Activated T-helper 1 cell treated with anti-CD3 and anti-CD28 coated beads, Interleukin-2, amount 50 U/mL, for 16 hours (primary cell): ENCODE measurements at places on chromosomes 6 and 20.

DNA sequence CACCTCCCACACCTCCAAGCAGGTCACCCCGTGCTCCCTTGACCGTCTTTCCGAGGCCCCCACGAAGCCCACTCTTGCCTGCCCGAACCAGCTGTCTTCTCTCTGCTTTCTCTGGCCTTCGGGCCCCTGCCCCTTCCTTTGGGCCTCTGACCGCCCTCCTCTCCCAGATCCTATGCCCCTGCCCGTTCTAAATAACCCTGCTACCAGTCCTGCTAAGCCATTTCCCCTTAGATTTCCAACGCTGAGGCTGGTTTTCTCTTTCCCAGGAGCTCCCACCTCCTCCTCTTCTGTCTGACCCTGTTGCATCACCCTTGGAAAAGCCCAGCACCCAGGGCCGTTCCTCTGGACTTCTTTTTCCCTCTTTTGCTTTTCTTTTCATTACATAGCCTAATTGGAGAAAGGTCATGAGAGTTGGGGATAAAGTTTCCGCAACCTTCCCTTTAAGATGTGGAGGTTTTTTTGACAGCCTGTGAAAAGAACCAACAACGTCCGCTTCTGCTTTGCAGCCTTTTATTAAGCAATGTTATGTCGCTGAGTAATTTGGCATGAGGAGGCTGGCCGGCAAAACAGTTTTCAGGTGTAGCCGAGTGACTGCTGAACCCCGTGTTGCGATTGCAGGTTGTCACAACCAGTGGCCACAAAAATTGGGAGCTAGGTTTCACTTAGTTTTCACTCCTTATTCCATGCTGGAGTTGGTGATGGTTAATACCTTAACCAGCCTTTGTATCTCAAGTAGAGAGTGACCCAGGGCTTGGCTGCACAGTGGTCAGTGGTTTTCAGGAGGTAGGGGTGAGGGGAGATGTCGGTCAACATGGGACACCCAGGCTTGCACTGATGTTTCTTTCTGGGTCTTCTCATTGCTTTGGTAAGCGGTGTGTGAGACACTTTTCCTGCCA is 970 bp downstream of the BLTP3A start:
- DNase-seq = no peak

DNA sequence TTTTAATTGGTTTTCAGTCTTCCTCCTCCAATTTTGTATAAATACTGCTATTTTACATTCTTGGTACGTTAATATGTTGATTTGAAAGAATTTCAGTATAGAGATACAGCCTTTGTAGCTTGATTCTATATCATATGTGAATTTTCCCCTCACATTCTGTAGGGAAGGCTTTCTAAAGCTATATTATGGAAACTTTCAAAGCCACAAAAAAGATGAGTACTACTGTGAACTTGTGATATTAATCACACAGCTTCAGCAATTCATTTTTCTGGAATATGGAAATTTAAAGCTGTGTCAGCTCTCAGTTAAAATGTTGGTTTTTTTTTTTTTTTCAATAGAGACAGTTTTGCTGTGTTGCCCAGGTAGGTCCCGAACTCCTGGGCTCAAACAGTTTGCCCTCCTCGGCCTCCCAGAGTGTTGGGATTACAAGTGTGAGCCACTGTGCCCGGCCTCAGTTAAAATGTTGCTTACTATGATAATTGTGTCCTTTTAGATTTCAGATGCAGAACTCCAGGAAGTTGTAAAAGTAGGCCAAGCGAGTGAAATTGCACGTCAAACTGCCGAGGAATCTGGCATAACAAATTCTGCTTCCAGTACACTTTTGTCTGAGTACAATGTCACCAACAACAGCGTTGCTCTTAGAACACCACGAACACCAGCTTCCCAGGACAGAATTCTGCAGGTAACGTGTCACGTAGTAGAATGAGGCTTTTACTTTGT is 20.6 kb downstream of the CDC5L start:
- DNase-seq = no peak

DNA sequence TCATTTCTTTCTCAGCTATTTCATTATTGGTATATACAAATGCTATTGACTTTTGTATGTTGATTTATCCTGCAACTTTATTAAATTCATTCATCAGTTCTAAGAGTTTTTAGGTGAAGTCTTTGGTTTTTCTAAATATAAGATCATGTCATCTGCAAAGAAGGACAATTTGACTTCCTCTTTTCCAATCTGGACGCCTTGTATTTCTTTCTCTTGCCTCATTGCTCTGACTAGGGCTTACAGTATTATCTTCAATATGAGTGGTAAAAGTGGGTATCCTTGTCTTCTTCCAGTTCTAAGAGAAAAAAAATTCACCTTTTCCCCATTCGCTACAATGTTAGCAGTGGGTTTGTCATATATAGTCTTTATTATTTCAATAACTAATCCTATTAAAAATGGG is 38.0 kb downstream of the KIF16B start:
- DNase-seq = no peak

DNA sequence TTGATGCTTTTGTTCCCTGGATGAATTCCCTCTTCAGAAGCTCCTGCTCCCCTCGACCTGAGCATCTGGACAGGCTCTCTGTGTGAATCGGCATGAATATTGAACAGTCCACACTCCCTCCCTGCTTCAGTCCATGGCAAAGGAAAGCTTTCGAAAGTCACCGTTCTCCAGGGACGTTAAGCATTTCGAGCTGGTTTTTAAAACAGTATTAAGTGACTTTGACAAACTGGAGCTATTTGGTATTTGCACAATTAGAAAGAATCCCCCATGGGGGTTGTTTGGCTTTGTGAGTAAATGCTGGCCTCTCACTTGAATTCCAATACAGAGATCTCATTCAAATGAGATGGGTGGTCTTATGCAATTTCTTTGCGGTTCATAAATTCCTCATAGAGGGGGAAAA is 85.3 kb upstream of the TIAM2 start:
- DNase-seq = no peak

GRCh38 chr6:158374020-158374419 is 61.8 kb downstream of the TULP4 start:
- DNase-seq = no peak

DNA sequence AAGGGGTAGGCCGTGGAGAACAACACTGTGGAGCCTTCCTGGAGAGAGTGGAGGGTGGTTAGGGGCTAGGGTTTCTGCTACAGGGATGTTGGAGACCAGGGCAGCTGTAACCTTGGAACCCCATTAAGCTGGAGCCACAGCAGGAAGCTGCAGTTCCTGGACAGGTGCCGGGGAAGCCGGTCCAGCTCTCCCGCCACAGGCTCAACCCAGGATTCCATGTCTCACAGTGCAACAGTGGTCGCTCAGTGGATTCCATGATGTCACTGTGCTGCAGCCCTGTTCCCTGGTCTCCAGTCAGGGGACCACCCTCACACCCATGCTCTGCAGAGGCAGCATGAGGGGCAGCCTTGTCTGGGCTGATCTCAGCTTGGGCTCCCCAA is 264.6 kb upstream of the CDYL start:
- no peak for DNase-seq

DNA sequence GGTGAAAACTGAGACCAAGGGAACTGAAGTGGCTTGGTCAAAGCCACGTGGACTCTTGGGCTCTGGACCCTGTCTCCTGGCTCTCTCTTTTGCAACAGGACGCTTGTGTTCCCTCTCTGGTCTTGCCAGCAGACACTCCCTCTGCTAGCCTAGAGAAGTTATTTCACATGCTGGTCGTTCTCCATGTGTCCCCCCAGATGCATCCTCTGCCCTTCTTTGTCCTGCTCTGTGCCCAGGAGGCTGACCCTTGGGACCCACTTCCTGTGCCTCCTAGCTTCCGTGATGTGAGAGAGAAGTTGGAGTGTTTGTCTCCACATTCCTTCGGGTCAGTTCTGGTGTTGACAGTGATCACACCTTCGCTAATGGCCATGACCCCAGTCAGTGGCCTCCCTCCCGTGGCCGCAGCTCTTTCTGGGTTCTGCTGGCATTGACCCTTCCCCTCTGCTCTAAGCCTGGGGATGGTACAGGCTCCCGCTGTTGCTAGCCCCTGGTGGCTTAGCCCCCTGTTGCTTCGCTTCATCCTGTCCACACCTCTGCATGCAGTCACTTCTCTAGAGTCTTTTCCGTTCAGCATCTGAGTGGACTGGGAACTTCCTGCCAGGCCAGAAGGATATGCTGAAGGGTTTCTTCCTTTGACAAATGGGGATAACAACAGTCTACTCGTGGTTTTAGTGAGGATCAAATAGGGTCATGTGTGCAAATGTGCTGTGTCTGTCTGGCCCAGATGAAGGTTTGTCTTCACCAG is 70.1 kb upstream of the BMP2 start:
- no peak for DNase-seq

GRCh38 chr20:33866398-33867100 is 55.4 kb downstream of the CHMP4B start:
- no peak for DNase-seq

DNA sequence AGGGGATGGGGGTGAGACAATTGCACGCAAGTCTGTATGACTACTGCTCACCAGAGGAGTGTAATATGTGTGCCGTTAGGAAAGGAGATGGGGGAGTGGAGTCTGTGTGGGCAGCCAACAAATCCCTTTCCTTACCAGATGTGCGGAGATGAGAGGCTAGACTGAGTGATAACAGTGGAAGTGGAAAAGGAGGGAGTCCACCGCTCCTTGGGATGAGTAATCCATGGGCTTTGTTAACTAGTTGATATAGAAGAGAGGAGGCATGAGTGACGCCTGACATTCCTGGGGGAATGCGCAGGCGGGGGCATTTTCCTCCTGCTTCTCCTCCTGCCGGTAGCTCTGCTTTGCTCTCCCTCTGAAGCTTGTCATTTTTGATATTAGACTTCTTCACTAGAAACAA is 13.5 kb upstream of the SMIM26 start:
- no peak for DNase-seq

- DNase-seq = no peak
Observed at GRCh38 chr6:138821519-138821918, 25.6 kb downstream of the ECT2L start.

DNA sequence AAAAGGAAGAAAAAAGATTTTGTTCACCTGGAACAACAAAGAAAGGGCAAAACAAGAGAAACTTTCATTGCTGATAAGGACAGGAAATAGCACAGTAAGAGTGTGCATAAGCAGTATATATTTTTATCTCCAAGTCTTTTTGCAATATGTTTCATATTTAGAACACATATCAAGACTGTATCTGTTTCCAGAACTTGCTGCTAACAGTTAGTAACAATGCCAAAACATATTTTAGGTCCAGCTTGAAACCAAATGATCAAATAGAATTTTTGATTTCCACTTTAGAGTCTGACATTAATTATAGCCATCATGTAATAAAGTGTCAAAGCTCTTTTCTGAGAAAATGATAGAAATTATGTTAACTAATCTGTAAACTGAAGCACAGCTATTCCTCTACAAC is 143.5 kb upstream of the SUPT3H start:
- no peak for DNase-seq

- DNase-seq = no peak
Observed at GRCh38 chr6:112935402-112936078, 588.4 kb downstream of the RFPL4B start.

- no peak for DNase-seq
Observed at GRCh38 chr6:36686668-36687513, 8.4 kb downstream of the CDKN1A start.

- DNase-seq = no peak
Observed at GRCh38 chr20:57620999-57621398, 773 bp upstream of the ZBP1 start.

DNA sequence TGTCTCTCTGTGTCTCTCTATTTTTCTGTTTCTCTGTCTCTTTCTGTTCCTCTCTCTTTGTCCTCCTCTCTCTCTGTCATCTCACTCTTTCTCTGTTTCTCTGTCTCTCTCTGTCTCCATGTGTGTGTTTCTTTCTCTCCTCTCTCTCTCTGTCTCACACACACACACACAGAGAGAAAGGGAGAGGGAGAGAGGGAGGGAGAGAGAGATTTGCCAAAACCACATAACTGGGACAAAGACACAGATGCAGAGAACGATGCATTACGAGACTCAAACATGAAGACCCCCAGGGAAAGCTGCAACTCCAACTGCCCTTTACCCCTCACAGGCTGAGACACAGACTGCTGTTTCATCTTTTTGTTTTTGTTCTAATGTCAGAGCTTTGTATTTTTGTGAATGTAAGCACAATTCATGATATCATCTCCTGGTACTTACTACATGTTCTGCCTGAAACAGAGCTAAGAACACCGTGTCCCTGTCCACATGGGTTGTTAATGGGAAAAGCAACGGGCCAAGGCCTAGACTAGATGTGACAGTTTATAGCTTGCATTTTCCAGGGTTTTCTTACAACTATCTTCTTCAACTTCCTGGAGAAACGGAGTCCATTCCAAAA is 177.1 kb upstream of the ARID1B start:
- DNase-seq = no peak

DNA sequence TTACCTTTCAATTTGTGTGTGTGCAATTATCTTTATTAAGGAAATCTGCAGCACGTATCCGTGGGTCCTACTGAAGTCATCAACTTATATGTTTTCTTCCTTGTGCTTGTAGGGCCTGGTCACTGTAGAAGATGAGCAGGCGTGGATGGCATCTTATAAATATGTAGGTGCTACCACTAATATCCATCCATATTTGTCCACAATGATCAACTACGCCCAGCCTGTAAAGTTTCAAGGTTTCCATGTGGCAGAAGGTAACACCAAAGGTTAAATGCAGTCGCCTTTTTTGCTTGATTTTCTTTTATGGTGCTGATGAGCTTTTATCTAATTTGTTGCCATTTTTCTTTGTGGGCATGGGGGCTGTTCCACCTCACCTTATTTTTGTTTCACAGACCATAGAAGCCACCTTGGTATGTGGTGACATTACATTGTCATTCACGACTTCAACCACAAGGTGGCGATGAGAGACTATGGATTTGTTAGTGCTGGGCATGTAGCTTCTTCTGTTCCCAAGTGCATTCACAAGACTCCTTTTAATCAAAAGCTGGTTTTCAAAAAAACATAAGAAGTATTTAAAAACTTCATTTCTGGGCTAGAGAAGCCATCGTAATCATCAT is 106.5 kb upstream of the LAMP5 start:
- DNase-seq = no peak

- no peak for DNase-seq
Observed at GRCh38 chr6:34697544-34697836, 923 bp upstream of the ILRUN start.

- no peak for DNase-seq
Observed at GRCh38 chr20:25532015-25532751, 53.1 kb downstream of the NINL start.

- DNase-seq = no peak
Observed at GRCh38 chr6:55713436-55713835, 134.4 kb upstream of the HMGCLL1 start.

DNA sequence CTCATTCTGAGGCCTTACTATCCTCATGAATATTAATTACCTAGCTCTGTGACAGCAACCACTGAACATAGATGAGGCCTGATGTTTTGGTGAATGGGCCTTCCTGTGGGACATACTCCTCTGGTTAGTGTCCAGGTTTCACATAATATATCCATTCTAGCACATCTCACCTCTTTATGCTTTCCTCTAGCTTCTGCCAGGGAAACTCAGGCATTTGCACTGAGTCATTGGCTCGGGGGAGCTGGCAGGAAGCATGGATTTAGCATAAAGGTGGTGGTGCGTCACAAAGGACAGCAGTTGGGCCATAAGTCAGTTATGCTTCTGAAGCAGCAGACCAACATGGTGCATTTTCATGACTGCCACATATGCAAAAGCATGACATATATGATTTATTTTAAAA is 37.5 kb upstream of the TMEM170B start:
- DNase-seq = no peak
